Thymus (tissue), 14 donors: ENCODE measurements at places on chromosomes 12 and 14. TPM values are rescaled to one million over a fixed set of nuclear protein-coding genes. Genes with fewer than 3 reads are reported as not detected.

GRCh38 chr12:6334940-6335450 lies 6.9 kb downstream of the TNFRSF1A start:
- peaks cover 73% of the 10 kb centered on the region for H3K4me1 ChIP-seq
- peak overlapping the region; percentile 37 for H3K4me3 ChIP-seq
- no peak for DNase-seq

GRCh38 chr12:105659355-105660075 lies 329.0 kb downstream of the C12orf75 start:
- no peak overlapping the region for H3K4me3 ChIP-seq
- DNase-seq: no peak

Gene PRH2
- total RNA-seq: 0.80 TPM

GRCh38 chr12:68229956-68230355 lies 4.3 kb upstream of the IL26 start:
- no peaks in the 10 kb centered on the region for H3K4me1 ChIP-seq
- H3K36me3 ChIP-seq: no peaks in the 10 kb centered on the region
- no peak overlapping the region for H3K4me3 ChIP-seq
- no peak for DNase-seq
- H3K27me3 ChIP-seq: no peaks in the 10 kb centered on the region
- no peak overlapping the region for H3K27ac ChIP-seq

Gene ENDOU
- 0.14 TPM for total RNA-seq

Gene NOC4L
- 9.3 TPM for total RNA-seq

DNA sequence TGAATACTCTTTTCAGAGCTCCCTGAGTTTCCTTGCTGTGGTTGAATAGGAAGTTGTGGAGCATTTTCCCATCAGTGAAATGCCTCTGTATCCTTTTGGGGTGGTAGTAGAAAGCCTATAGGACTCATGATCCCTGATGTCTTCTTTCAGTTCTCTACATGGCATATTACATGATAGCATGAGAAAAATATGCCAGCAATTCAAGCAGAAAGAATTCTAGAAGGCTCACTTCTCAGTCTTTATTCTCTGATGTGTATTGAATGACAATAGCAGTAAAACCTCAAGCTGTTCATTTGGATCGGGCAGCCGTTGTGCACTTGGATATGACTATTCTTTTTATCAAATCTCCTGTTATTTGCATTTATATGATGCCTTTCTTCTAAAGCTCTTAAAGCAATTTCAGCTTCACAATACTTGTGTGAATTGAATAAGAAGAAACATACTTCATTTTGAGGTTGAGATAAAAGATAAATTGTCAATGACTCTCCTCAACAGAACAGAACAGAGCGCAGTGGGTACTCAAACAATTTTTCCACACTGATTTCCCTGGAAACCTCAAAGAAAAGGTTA lies 251.5 kb upstream of the FBXO33 start:
- H3K4me3 ChIP-seq: no peak overlapping the region
- no peaks in the 10 kb centered on the region for H3K4me1 ChIP-seq
- no peaks in the 10 kb centered on the region for H3K27me3 ChIP-seq
- no peak for DNase-seq
- no peak overlapping the region for H3K27ac ChIP-seq
- no peaks in the 10 kb centered on the region for H3K36me3 ChIP-seq

DNA sequence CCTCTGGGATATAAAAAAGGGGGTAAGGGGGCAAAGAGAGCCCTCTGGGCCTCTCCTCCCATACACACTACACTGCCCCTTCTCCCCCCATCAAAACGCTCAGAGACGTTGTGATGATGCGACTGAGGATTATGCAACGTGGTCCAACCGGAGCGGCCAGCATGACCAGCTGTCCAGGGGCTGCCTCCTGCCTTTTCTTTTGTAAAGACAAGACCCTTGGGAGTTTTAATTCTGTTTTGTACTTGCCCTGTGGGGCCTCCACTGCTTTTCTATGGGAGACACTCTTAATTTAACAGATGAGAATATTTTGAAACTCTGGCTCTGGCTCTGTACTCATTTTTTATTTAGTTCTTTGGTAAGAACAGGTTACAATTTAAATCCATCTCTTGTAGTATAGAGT lies 7.2 kb downstream of the MBD6 start:
- no peak overlapping the region for H3K27ac ChIP-seq
- no peaks in the 10 kb centered on the region for H3K27me3 ChIP-seq
- DNase-seq: no peak
- peaks cover 95% of the 10 kb centered on the region for H3K36me3 ChIP-seq
- no peak overlapping the region for H3K4me3 ChIP-seq

DNA sequence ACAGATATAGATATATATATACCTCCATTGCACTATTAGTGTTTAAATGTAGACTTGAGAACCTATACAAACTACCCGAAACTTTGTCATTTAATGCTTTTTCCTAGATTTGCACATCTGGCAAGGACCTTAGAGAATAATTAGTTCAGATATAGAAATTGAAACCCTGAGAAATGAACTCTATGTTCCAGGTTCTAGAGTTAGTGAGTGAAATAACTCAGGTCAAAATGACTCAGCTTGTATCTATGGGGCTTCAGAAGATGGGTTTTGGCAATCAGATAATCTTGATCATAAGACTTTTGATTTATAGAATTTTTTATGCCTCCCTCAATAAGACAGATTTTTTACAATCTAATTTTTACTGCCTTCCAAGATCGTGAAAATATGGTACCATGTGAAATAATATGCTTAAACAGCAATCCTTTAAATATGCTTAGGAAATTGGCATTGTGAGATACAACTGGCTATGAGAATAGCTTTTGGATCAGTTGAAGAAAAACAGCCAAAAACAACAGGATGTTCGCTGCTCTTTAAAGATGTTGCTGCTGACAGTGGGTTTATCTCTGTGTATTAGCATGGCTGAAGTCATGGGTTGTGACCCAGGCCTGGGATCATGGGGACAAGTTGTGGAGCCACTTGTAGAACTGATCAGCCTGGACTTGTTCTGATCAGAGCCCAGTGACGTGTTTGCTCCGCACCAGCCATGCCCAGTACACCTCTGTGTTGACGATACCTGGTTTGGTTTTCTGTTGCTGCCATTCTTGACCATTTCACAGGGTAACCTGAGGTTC lies 63.6 kb downstream of the TTLL5 start:
- H3K36me3 ChIP-seq: peaks cover 5% of the 10 kb centered on the region
- H3K4me3 ChIP-seq: no peak overlapping the region

GRCh38 chr12:107415834-107416233 lies 269.8 kb upstream of the PWP1 start:
- H3K4me3 ChIP-seq: no peak overlapping the region
- H3K36me3 ChIP-seq: no peaks in the 10 kb centered on the region
- no peaks in the 10 kb centered on the region for H3K4me1 ChIP-seq
- H3K27ac ChIP-seq: no peak overlapping the region
- DNase-seq: no peak

DNA sequence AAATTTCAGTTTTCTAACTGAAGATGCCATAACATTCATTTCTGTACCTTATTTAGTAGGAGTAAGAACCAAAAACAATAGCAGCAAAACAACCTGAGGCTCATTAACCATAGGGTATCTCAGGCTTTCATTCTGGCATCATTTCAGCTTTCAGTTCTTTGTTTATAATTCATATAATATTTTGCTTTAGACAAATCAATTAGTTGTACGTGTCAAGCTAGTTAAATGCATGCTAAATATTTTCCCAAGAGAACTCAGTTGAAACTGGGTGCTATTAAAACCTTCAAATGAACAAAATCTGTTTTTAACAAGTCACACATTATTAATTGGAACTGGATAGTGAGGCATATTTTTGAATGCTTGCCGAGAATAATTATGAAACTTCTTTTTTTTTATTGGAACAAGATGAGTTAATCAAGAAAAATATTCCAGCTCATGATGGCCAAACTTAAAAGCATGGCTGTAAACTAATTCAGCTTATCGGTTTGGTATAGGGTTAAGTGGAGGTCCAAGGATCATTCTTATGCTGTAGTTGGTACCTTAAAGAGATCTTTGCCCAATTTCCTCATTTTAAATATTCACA lies 442.7 kb downstream of the BTG1 start:
- no peaks in the 10 kb centered on the region for H3K36me3 ChIP-seq
- H3K4me1 ChIP-seq: no peaks in the 10 kb centered on the region
- no peak overlapping the region for H3K4me3 ChIP-seq
- no peaks in the 10 kb centered on the region for H3K27me3 ChIP-seq
- DNase-seq: no peak

GRCh38 chr12:4289231-4289878 lies 15.8 kb downstream of the CCND2 start:
- H3K36me3 ChIP-seq: peaks cover 43% of the 10 kb centered on the region
- no peaks in the 10 kb centered on the region for H3K4me1 ChIP-seq
- H3K4me3 ChIP-seq: no peak overlapping the region
- H3K27me3 ChIP-seq: no peaks in the 10 kb centered on the region

DNA sequence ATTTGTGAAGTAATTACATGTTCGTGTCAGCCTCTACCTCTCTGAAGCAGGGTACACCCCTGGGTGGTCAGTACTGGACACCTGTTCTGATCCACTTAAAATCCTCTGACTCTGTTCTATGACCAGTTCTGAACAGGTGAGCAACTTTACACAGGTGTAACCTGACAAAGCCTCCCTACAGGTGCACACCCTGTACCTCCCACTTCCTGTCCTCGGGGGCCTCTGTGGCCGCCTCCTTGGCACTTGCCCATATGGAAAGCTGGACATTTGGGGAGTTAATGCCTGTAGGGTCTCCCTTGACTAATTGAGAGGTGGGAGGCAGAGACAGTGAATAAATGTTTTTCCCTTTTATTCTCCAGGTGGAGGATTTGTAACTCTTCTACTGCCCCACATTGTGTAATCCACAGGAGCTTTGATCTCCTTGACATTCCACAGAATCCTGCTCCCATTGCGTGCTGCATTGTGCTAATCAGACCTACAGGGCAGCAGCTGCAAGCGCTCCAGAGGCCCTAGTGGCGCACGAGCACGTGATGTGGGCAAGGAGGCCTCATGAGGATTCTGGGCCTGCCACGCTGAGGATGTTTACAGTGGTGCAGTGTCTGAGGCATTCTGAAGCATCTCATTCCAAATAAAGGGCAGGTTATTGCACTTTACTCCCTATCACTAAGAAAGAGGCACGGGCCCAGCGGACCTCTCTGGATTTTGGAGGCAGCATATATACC lies 45.8 kb upstream of the BATF start:
- no peak overlapping the region for H3K4me3 ChIP-seq
- peaks cover 6% of the 10 kb centered on the region for H3K36me3 ChIP-seq
- H3K27ac ChIP-seq: no peak overlapping the region
- H3K27me3 ChIP-seq: no peaks in the 10 kb centered on the region
- DNase-seq: no peak

Gene DGKA
- total RNA-seq: 326 TPM

GRCh38 chr12:120006258-120006975 lies 17.4 kb downstream of the BICDL1 start:
- no peaks in the 10 kb centered on the region for H3K27me3 ChIP-seq
- H3K36me3 ChIP-seq: peaks cover 3% of the 10 kb centered on the region
- H3K27ac ChIP-seq: peak overlapping the region; percentile 82
- no peak for DNase-seq
- H3K4me1 ChIP-seq: peaks cover 8% of the 10 kb centered on the region

DNA sequence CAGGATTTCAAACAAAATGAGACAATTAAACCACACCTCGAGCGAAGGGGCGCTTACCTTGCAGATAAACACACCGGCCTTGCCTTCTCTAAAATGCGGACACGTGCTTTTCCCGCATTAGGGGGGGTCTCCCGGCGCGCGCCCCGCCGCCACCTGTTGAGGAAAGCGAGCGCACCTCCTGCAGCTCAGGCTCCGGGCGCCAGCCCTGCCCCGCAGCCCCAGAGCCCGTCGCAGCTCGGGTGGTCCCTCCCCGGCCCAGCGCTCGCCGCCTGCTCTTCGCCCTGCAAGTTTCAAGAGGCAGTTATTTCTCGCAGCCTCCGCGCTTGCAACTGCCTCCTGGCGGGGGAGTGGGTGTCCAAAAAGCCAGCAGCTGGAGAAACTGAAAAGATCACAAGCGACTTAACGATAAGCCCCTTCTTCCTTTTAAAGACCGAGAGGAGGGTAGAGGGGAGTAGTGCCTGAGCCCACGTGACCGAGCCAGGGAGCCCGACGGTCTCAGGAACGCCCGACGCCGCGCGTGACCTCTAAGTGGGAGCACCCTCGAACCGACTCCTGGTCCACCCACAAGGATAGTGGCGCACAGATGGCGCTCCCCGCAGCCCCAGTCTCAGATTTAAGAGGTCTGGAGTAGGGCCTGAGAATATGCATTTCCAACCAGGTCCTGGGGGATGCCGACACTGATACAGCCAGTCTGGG lies at the start of gene ESR2:
Gene ESR2 (minus strand): TSS at position 396 of the 696 bp plus-strand sequence. CDS start 11,386 bp downstream, outside the sequence.
- H3K27me3 ChIP-seq: peaks cover 19% of the 10 kb centered on the region
- no peaks in the 10 kb centered on the region for H3K36me3 ChIP-seq
- H3K27ac ChIP-seq: no peak within 1 kb of the TSS
- peak; percentile 61 for DNase-seq
- peak within 1 kb of the TSS; percentile 58 for H3K4me3 ChIP-seq

- peaks cover 17% of the 10 kb centered on the region for H3K36me3 ChIP-seq
- peaks cover 10% of the 10 kb centered on the region for H3K4me1 ChIP-seq
- peak overlapping the region; percentile 69 for H3K4me3 ChIP-seq
- DNase-seq: no peak
- peak overlapping the region; percentile 100 for H3K27ac ChIP-seq
Observed at GRCh38 chr14:68794851-68795596, 2.2 kb upstream of the ZFP36L1 start.

DNA sequence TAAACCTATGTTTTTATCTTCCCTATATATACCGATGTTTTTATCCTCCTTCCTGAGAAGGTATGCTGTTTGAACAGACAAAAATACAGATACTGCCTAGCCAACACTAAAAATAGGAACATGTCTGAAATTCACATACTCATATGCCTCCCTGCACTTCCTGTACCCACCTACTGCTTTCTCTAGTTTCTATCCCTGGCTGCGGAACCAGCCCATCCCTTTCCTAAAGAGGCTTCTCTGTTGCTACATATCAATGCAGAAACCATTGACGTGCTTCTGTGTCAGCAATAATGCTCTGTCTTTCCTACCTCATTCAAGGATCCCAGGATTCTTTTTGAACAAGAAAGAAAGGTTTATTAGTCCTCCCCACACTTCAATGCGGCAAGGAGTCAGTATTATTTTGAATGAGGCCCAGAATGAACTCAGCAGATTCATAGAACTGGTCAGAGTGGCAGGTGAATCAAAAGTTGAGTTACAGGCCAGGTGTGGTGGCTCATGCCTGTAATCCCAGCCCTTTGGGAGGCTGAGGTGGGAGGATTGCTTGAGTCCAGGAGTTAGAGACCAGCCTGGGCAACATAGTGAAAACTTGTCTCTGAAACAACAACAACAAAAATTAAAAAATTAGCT lies 67.8 kb upstream of the NAP1L1 start:
- no peaks in the 10 kb centered on the region for H3K4me1 ChIP-seq
- DNase-seq: no peak
- no peak overlapping the region for H3K4me3 ChIP-seq
- H3K27ac ChIP-seq: no peak overlapping the region
- H3K36me3 ChIP-seq: no peaks in the 10 kb centered on the region

DNA sequence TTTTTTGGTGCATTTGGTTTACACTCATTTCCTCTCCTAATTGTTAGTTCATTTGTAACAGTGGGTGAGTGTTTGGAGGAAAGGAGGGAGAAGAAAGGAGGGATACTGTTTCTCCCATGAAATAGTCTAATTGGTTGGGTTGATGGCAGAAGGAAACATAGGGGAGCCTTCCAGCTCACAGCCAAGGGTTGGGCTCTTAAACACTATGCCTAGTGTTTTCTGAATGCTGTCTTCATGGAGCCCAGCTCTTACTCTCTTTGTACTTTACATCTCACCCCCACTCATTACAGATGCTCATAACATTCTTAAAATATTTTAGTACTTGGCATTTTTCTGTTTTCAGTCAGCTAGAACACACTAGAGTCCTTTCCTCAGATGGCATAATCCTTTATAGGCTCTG lies 38.2 kb downstream of the BAZ2A start:
- H3K4me1 ChIP-seq: peaks cover 31% of the 10 kb centered on the region
- no peaks in the 10 kb centered on the region for H3K27me3 ChIP-seq
- no peak overlapping the region for H3K27ac ChIP-seq
- DNase-seq: no peak
- no peak overlapping the region for H3K4me3 ChIP-seq
- peaks cover 25% of the 10 kb centered on the region for H3K36me3 ChIP-seq
